ENCODE measurements at places on chromosomes 1 and 21.

GRCh38 chr1:15656464-15656863, 27.7 kb upstream of the PLEKHM2 start:
- DNase-seq, result no peak

DNA sequence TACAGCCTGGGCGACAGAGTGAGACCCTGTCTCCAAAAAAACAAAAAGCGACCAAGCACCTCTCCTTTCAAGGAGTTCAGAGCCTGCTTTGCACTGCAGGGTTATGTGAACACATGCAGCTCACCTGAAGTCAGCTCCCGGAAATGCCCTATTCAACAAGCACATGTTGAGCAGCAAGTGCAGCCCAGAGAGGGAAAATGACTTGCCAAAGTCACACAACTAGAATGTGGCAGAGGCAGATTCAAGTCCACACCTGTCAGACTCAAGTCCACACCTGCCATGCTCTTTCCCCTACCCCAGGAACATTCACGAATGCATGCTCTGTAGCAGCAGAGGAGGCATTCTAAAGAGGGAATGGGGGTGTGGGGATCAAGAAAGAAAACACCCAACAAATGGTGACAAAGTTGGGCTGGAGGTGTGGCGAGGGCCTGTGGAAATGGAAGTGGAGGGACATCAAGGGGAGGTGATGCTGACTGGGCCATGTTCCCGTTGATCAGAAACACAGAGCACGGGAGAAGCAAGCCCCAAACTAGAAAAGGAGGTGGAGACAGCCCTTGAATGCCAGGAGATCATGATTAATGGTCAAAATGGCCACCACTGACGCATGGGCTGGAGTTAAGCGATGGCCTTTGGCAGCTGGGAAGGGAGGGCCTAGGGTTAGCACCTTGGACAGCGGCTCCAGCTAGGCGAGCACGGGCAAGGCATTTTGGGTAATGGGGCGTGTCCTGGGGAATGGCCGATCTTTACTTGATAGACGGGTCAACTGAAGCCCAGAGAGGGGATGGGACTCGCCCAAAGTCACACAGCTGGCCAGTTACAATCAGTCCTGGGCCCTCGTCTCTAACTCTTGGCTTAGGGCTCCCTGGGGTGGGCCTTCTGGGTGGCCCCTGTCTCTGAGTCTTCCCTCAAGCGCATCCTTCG, 21.5 kb downstream of the RAP1GAP start:
- peak; percentile 20 for DNase-seq

- no peak for DNase-seq
Measured at GRCh38 chr1:209815931-209816341, 10.0 kb upstream of the IRF6 start.

DNA sequence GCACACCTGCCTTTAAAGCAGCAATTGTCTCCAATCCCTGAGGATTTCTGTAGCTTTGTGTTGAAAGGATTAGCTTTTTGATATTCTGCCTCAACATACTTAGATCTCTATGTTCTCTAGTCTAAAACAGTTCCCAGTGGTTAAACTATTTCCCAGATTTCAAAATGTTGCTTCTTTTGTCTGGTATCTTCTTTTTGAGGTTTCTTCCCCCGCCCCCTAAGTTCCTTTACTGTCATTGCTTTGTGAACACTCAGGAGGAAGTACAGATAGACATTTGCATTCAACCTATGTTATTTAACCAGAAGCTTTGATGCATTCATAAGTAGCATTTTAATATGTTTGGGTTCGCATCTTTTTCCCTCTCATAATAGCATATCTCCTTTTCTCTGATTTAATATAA, 33.5 kb downstream of the CYYR1 start:
- no peak for DNase-seq

- no peak for DNase-seq
Measured at GRCh38 chr1:62265956-62266935, 53.0 kb downstream of the KANK4 start.

DNA sequence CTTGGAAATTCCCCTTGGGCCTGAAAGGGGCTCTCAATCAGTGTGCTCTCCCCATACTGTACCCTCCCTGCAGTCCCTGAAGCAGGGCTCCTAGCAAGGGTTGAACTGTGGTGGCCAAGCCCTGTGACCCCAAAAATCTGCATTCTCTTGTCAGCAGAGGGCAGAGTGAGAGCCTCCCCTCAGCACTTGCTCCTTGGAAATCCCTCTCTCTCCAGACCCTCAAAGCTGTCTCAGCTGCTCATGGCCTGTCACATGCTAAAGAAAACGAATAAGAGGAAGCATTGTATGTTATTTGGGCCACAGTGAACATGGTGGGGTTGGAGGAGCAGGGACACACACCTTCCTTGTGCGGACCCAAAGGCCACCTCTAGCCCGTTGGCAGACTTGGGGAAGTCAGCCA, 47.2 kb upstream of the SYNC start:
- no peak for DNase-seq

GRCh38 chr1:55593298-55593697, 378.1 kb upstream of the USP24 start:
- no peak for DNase-seq

DNA sequence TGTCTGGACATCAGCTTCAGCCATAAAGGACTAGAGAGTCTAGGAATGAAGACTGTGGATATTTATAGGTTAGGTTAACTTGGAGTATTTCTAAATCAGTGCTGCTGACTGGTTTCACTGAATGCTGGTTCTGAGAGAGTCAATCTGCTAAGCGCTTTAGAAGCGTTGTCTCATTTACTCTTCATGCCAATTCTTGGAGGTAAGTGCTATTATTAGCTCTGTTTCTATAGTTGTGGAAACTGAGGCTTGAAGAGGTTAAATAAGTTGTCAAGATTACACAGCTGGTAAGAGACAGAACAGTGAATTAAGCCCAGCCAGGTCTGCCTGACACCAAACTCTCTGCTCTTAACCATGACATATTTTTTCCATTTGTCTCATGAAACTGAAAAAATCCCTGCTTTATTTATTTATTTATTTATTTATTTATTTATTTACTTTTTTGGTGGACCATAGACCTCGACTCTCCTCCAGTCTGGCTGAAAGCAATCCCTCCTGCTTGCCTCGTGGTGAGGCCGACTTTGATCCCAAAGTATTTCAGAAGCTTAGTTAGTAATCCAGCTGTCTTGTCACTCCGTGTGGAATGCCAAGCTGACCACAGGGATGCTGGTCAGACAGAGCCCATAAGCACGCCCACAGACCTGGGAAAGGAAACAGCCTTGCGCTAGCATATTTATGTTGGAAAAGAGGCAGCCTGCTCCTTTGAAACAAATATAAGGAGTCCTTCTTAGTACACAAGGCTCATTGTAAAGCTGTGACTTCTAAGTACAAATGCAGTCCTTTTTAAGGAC, 16.9 kb downstream of the NTMT2 start:
- no peak for DNase-seq

GRCh38 chr1:191240925-191241324, 763.3 kb upstream of the BRINP3 start:
- DNase-seq, result no peak

DNA sequence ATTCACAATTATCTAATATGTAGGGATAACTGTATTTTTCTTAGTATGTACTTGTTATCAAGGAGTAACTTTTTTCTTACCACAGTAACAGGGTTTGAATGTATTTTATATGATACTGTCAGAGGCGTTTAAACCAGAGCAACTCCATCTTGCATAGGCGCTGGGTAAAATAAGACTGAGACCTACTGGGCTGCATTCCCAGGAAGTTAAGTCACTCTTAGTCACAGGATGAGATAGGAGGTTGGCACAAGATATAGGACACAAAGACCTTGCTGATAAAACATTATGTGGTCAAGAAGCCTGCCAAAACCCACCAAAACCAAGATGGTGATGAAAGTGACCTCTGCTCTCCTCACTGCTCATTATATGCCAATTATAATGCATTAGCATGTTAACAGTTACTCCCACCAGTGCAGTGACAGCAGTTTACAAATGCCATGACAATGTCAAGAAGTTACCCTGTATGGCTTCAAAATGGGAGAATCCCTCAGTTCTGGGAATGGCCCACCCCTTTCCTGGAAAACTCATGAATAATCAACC, 64.8 kb downstream of the RPE65 start:
- DNase-seq, result no peak

DNA sequence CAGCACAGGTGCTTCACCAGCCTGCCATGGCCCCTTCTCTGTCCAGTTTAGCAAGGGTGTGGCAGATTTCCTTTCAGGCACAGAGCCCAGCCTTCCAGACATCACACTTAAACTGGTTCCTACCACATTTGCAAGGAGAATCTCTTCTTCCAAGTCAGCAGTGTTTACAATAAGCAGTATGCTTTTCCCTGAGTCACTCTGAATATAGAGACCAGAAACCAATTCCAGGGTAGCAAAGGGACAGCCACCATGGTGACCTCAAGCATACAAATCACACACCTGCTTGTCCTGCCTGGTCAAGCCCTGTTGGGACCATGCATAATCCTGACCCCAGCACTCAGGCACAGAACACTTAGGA, 8.7 kb upstream of the CBR3 start:
- no peak for DNase-seq

- no peak for DNase-seq
Measured at GRCh38 chr1:35554266-35555211, 2.7 kb downstream of the KIAA0319L start.

GRCh38 chr1:209107535-209107934, 476.0 kb upstream of the CAMK1G start:
- DNase-seq, result no peak

DNA sequence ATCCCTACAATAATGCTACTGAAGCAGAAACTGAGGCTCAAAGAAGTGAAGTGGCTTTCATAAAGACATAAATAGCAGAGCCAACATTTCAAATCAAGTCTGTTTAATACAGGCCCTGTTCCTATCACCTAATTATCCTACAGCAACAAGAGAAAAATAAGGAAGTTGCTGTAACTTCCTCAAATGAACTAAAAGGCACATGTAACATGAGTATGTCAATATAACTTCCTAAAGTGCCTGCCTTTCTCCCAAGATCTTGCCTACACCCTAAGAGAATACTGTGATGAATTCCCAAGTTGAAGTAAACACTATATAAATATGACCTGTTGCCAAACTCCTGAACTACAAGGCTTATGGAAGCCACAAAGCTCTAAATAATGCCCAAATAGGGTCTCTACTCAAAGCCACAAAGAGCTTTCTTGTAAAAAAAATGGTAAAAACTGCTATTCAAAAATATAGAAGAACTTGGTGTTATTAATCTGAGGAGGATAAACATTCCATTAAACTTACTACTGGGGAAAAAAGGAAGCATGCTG, 8.6 kb downstream of the BEND5 start:
- DNase-seq, result no peak

- DNase-seq, result no peak
Measured at GRCh38 chr1:156062189-156062588, 1.2 kb downstream of the RAB25 start.

DNA sequence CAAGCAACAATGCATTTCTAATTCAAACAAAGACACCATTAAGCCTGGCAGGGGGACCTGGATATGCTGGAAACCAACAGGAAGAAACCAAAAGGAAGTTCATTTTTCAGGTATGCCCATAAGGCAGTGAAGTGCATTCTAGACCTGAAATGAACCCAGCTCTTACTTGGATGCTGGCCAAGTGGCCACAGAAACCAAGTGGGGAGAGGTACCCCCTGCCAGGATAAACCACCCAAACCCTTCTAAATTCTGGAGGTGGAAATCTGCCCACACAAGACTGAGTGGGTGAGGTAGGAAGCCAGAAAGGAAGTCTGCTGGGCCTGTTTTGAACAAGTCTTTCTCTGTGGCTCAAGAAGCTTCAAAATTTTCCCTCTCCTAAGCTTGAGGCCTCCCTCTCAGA, 2.6 kb downstream of the CD5L start:
- no peak for DNase-seq

DNA sequence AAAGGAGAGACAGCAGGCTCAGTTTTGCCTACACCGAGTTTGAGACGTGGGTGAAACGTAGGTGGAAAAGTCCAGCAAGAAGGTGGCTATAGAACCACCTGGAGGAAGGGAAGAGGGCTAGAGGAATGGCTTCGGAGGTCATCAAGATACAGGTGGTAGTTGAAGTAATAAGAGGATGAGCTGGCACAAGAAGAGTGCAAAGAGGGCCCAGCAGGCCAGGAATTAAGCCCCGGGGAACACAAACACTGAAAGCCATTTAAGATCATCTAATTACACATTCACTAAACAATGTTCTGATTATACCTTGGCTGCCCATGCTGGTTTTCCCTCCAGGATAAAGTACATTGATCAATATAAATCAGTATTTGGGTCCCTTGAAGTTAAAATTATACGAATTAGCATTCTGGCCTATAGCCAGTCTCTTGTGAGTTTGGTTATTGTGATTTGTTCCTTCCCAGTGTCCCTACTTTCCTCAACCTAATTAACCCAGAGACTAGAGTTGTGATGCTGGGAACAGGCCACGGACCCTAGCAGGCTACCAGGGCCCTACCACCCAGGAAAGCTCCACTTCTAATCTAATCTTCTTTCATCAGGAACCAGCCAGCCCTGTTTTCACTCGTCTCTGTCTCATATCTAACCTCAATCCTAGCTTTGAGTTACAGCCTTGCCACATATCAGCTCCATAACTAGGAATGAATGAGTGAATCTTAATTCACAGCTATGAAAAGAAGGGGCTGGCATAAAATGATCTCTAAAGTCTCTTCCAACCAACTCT, 26.4 kb upstream of the PPP1R15B start:
- DNase-seq, result no peak

- no peak for DNase-seq
Measured at GRCh38 chr1:226884966-226885820, 14.8 kb downstream of the PSEN2 start.

- DNase-seq, result peak; percentile 78
Measured at GRCh38 chr1:229258031-229258756, 12.7 kb upstream of the RAB4A start.

DNA sequence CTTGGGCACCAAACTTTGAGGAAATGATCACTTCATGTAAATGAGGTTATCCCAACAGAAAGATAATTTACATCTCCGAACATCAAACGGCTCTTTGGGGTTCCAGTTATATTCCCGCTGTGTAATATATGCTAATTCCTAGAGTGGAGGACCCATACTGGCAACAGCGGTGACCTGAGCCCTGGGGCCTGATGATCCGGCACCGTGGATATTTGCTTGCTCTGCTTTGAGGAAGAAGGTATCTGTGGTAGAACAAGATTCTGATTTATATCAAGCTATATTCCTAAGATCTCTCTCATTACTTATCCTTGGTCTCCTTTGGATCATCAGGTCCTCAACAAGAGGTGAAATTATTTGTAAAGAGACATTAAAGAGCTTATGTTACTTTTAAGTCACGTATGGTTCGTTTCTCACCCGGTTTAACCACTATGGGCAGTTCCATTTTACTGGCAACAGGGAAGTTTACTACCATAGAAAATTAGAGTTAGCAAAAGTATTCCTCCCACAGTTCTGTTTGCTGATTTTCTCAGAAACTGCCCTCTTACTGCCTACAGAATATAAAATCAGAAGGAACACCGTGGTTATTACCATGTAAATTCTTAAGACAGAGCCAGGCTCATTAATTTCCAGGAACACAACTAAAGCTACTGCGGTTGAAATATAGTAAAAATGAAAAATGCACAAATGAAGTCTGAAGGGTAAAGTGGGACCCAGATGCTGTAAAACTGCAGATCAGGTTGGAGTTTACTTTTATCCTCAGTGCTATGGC, 56.7 kb downstream of the MRPL39 start:
- DNase-seq, result no peak

Measured in CD4-positive, alpha-beta T cell treated with Interleukin-12 subunit alpha and Interleukin-12 subunit beta, for 1 hour (primary cell).